Fibroblast of skin of back (primary cell): ENCODE measurements at places on chromosomes 3 and 15.

DNA sequence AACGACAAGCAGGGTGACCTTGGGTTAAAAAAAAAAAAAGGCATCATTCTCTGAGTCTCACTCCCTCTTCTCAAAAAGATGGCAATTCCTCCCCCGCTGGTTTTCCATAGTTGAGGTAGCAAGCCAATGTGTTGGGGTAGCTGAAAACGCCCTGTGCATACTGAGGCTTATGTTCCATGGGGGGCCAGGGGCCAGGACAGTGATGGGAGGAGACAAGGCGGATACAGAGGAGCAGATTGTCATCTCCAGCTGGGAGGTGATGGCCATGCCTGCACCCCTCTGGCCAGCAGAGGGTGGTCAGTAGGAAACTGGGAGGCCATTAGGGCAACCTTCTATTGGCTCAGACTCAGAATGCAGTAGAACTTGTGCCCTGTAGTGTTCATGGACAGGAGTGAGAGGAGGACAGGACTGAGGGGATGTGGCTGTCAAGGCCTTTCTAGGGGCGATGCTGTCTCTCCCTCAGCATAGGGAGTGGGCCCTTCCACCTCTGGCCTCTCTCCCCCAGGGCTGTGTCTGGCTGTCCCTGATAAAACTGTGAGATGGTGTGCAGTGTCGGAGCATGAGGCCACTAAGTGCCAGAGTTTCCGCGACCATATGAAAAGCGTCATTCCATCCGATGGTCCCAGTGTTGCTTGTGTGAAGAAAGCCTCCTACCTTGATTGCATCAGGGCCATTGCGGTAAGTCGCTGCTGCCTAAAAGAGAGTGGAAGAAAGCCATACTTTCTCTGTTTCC, 1.9 kb downstream of the TF start:
- DNase-seq = no peak

GRCh38 chr15:63339006-63339766, 42.5 kb downstream of the CA12 start:
- no peak for DNase-seq

GRCh38 chr3:107939691-107940442, 151.0 kb downstream of the CD47 start:
- no peak for DNase-seq

DNA sequence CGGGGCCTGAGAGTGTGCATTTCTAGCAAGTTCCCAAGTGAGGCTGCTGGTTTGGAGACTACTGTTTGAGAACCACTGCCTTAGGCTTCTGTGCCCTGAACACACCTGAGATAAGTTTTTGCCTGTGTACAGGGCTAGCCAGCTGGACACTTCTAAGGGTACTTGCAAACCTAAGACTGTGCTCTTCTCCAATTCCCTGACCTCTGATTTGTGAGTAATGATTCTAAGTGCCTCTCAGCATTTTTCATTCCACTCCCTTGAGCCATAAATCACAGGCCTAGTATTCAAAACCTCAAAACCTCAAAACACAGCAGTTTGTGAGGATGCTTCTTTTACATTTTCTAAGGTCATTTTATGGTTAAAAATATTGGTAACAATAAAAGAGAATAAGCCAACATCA, 148.4 kb downstream of the CHST2 start:
- peak; percentile 15 for DNase-seq

- DNase-seq = no peak
Observed at GRCh38 chr15:82300883-82301282, 38.3 kb downstream of the SAXO2 start.

DNA sequence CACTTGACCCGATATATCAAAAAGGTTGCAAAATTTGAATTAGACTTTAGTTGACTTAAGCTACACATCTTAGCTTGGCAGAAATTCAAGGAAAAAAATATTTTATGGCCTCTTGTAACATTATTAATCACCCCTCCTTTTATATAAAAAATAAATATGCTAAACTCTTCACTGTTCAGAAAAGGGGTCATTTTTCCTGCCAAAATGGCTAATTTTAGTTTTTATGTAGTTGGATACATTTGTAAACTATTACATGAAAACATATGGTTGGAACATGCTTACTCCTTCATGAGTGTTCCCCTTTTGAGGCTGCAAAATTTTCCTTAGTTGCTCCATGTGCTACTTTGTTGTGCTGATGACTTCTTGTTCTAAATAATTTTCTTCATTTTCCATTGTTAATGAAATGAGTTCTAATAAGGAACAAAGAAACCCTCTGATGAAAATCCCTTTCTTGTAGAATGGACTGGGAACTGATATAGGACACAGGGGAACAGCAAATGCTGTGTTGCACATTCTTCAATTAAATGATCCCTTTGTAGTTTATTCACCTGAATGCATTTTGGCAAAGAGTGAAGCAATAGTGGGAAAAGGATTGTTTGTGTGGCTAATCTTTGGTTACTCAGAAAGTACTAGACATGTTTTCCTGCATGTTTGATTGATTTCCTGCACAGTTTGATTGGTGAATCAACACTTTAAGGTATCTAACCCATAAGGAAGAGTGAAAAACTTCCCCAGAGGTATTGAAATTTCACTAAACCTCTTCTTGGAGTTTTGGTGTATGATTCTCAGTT, 349.3 kb downstream of the TIGIT start:
- DNase-seq = no peak

- DNase-seq = peak; percentile 78
Observed at GRCh38 chr3:11059090-11059798, 66.7 kb downstream of the SLC6A1 start.

- peak; percentile 39 for DNase-seq
Observed at GRCh38 chr15:35724626-35725025, 178.7 kb upstream of the DPH6 start.

GRCh38 chr3:156044634-156044975, 75.8 kb upstream of the KCNAB1 start:
- DNase-seq = no peak

- peak; percentile 82 for DNase-seq
Observed at GRCh38 chr3:48565591-48566400, 2.2 kb upstream of the UCN2 start.

- DNase-seq = no peak
Observed at GRCh38 chr3:9691636-9692035, 12.0 kb upstream of the CPNE9 start.

DNA sequence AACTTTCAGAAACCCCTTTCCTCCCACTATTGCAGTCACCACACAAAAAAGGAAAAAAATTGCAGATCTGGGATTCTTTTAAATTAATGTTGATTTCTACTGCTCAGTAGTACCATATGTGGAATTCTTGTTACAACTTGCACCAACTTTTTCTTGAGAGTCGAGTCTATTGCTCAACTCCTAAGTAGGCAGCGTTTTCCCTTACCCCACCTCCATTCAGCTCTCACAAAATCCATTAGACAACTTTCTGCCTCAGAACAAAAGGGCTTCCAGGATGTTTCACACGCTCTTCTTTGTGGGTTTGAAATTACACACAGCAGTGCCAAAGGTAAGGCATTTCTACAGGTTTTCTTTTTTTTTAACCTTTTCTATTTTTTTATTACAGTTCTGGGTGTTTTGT, 179.5 kb downstream of the ANXA2 start:
- no peak for DNase-seq
